IPS DF 19.7 (cell line): ENCODE measurements at places on chromosomes 1 and 21.

DNA sequence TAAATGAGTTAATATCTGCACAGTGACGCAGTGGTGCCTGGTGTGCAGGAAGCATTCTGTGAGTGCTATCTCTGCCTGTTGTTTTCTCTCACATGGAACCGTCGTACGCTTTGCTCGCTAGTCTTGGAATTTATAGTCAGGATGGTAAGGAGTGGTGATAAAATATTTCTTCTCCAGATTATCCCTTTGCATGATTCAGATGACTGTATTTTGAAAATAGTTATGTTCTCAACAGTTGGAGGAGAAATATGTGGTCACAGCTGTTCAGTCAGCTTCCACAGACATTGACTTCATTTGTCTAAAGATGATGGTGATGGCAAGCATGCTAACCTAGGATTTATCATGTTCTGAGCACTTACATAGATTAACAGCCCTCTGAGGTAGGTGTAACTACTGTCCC, 41.3 kb upstream of the VAMP3 start:
- no peak for DNase-seq

GRCh38 chr1:237542525-237543418, 347.9 kb downstream of the ZP4 start:
- no peak for DNase-seq

DNA sequence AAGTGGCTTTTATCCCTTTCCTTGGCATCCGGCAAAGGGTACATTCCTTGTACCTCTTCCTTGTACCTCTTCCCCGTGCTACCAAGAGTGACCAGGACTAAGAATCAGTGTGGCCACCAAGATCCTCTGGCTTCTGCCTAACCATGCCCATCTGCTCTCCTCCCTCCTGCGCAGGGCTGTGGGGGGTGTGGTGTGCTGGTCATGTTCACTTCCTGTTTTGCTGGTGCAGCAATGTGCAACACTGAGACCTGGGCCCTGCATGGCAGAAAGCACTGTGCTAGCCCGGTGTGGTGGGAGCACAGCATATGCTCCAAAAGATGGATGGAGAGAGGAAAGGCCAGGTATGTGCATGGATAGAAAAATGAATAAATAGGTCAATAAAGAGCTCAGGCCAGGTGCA, 33.3 kb upstream of the TENT5C start:
- DNase-seq = no peak

DNA sequence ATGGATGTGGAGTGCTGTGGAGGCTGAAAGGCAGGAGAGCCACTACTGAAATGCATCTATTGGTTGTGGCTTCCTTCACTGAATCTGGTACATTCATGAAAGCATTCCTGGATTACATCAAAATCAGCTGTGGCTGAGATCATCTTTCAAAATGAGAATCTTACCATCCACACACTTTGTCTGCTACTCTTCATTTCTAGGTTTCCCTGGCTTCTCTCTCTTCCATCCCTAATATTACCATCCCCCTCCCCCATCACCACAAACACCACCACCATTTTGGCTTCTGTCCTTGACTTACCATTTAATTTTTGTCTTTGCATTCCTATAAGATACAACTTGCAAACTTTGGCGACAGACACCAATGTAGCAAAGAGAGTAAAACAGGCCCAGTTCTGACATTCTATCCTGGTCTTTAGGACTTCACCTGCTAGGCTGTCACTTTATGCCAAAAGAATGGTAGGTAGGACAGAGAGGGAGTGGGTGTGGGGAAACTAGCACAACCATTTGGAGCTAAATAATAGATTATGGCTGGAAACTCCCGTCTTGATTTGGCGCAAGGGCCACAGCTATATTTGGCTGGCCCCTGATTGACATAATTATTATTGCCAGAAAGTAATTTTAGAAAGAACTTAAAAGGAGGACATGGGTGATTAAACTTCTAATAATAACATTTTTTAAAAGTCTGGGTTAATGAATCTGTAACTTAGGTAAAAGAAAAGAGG, 15.1 kb upstream of the DUSP10 start:
- no peak for DNase-seq

DNA sequence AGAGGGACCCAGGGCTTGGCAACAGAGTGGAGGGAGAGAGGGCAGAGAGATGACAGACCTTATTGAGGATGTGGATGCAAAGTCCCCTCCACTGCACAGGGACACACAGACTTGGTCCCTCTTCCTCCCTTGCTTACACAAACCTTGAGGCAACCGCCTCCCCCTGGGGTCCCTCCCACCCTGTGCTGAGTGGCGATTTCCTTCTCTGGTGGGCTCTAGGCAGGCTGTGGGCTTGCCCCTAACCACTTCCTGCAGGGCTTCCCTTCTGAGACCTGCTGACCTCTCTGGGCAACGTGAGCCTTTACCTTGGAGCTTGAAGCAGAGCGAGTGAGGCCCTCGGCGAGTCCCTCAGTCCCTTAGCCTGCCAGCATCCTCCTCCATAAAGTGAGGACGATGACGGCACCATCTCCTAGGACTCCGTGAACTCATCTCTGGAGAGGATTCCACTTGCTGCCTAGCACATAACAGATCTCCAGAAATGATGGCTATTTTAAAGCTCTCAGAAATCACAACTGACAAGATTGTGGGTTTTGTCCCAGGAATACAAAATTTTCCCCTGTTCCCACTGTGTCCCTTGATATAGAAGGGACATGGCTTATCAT, 25.0 kb downstream of the KIAA1614 start:
- no peak for DNase-seq

- DNase-seq = no peak
Measured at GRCh38 chr1:86703696-86704457, 499 bp upstream of the SH3GLB1 start.

DNA sequence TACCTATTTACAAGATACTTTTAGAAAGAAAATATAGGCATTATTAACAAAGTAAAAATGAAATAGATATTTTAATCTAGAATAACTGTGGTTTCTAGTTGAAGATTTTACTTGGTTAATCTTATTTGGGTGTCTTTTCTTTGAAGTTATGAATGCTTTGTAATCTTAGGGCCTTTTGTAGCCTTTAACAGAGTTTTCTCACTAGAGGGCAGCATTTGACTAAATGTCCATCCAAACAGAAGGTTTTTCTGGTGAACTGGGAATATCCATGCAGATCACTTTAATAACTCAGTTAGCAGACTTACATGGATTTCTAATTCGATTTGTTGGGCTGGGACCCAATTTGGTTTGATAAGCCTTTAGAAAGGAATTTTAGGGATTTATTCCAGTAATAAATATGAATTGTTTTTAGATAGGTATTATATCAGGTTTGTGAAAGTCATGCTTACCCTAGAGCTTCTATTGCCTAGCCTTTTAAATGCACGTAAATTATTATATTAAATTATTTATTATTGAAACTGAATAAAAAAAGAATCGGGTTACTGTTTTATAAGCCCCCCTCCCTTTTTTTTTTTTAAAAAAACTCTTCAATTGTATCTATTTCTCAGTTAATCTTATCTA, 119.7 kb downstream of the ZNF326 start:
- peak; percentile 12 for DNase-seq

DNA sequence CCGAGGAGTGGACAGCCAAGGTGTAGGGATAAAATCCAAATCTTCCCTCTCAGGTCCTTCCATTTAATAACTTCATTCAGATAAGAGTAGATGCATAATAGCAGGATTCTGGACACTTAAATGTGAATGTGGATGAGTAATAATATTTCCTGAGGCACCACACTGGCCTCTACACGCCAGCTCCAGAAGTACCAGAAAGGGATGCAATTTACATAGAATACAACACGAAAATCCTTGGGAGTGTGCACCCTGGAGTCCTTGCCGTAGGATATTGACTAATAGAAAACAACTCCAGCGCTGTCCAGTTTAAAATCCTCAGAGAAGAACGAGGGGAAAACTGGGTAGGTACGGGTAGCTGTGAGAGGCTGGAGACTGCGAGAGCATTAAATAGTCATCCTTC, 6.9 kb downstream of the PLXNA2 start:
- DNase-seq = no peak

DNA sequence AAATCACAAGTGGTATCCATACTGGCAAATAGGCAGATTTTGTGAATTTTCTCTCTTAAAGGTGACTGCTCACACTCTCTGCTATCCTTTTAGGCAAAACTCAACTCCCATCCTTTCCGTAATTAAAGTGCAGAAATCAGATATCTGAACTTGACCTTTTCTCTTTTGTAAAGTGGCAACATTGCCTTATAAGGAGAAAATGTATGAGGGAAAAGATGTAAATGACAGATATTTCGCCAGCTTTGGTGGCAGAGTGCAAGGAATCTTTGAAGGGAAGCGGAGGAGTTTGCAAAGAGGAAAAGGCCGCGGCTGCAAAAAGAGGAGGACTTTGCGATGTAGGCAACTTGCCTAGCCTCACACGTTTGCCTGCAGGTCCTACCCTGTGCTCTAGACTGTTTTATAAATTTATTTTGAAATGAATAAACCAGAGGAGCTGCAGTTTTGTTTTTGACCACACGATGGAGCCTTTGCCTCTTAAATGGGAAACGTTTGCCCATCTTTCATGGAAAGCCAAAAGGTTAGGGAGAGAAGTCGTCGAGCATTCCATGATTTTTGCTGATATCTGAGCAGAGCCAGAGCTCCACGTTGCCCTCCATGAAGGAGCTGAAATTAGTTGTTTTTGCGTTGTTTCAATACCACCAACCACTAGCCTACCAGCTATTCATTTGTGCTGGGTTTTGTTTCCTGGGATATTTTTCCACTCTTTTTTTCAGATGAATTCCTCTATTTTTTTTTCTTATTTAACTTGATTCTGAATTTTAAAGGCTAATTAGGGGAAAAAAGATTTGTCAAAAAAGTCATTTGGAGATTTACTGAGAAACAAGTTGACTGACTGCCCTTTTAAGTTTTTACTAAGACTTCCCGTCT, 242.3 kb downstream of the LMX1A start:
- DNase-seq = no peak

- DNase-seq = no peak
Measured at GRCh38 chr1:25167269-25168192, 64.8 kb downstream of the SYF2 start.

DNA sequence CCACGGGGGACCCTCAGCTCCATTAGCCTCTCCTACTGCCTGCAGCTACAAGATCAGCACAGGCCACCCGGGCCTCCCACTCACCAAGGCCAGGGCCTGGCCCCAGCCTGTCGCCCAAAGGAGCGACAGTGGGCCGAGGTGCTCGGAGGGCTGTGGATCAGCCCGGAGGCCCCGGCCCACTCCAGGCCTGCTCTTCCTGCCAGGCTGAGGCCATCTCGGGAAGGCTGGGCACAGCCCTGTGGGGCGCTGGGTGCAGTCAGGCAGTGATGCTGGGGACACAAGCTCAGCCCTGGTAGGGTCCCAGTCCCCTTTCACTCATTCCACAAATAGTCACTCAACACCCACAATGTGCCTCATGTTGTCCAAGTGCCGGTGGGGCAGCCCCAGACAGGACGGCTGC, 58.8 kb downstream of the CASZ1 start:
- DNase-seq = no peak

DNA sequence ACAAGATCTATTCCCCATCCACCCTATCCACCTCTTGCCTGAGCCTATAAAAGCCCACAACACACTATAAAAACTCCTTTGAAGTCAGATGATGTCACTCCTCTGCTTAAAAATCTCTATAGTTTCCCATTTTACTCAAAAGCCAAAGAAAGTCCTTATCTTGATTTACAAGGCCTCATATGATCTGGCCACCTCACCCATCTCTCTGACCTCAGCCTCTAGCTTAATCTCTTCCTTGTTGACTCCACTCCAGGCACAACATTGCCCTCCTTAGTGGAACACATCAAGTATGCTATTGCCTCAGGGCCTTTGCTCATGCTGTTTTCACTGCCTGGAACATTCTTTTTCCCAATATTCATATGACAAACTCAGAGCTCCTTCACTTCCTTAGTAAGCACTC, 33.3 kb downstream of the ZNF281 start:
- DNase-seq = no peak

DNA sequence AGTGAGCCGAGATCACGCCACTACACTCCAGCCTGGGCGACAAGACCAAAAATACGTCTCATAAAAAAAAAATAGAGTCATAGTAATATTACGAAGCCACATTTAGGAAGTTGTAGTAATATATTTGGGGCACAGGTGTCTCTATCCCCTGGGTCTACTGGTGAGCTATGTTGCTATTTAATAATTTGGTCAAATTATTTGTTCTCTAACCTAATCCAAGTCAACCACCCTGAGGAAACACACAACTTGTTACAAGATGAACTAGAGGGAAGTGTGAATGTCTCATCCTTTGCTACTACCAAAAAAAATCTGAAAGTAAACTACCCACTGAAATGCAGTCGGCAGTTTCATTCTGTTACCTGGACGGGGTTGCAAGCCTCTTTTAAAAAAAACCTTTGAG, 35.3 kb downstream of the RGS8 start:
- DNase-seq = no peak

GRCh38 chr1:155241069-155241679, 14.1 kb downstream of the ENTREP3 start:
- no peak for DNase-seq

- DNase-seq = no peak
Measured at GRCh38 chr21:45482899-45483821, 59.1 kb downstream of the SLC19A1 start.

DNA sequence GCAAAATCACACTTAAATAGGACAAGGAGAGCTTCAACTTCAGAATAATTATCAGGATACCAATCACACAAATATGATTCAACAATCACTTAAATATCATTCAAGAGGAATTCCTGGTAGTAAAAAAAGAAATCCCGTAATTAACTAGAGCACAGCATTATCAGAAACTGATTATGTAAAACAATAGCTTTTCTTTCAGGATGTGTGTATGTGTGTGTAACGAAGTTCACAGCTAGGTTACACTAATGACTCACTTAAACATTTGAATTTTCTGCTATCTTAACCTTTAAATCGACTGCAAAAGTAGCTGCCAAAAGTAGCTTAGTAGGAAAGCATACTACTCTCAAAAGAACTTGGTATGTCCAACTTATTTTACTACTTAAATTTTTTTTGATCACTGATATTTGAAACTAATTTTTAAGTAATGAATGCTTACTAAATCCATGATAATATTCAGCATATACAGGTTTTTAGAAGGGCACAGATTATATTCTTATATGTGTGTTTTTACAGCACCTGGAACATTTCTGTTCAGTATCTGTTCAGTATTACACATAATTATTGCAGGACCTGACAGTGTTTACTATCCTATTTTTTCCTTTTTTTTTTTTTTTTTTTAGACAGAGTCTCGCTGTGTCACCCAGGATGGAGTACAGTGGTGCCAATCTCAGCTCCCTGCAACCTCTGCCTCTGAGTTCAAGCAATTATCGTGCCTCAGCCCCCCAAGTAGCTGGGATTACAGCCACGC, 4.2 kb downstream of the RERE start:
- no peak for DNase-seq

DNA sequence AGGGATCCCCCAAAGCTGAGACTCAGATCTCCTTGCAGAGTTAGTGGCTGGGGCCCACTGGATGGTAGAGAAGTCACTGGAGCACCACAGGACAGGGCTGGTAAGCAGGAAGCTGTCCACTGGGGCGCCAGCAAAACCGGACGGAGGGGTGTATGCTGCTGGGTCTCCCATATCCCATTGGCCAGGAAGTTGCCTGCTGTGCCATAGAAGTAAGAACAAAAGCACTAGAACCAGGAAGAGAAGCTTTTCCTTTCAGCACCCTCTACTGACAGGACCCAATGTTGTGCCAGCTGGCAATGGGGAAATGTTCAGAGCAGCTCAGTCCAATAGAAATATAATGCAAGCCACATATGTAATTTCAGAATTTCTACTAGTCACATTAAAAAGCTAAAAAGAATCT, 146.6 kb downstream of the SPATA46 start:
- DNase-seq = no peak

- DNase-seq = no peak
Measured at GRCh38 chr1:182714546-182714945, 30.2 kb upstream of the RGS8 start.
